HFFc6 (cell line): ENCODE measurements at places on chromosomes 2 and 18. TPM values are rescaled to one million over a fixed set of nuclear protein-coding genes. Genes with fewer than 3 reads are reported as not detected.
A peak's percentile ranks its signal among the peaks of the same experiment; 100 is the strongest.

GRCh38 chr2:241541564-241542277, 16.8 kb upstream of the BOK start:
- no peak overlapping the region for H3K4me3 ChIP-seq
- no peak for DNase-seq
- peaks cover 7% of the 10 kb centered on the region for H3K4me1 ChIP-seq
- no peak overlapping the region for H3K27ac ChIP-seq

- no peak overlapping the region for H3K27ac ChIP-seq
- peak overlapping the region; percentile 38; the same call in 1 of the 2 replicates for H3K4me3 ChIP-seq
- H3K4me1 ChIP-seq: peaks cover 7% of the 10 kb centered on the region
- H3K36me3 ChIP-seq: no peaks in the 10 kb centered on the region
Measured at GRCh38 chr18:3995476-3996102, 459.5 kb downstream of the DLGAP1 start.

CHMP1B gene
- total RNA-seq: 31.0 to 33.7 TPM (median 33.7 TPM) in 3 replicates

DNA sequence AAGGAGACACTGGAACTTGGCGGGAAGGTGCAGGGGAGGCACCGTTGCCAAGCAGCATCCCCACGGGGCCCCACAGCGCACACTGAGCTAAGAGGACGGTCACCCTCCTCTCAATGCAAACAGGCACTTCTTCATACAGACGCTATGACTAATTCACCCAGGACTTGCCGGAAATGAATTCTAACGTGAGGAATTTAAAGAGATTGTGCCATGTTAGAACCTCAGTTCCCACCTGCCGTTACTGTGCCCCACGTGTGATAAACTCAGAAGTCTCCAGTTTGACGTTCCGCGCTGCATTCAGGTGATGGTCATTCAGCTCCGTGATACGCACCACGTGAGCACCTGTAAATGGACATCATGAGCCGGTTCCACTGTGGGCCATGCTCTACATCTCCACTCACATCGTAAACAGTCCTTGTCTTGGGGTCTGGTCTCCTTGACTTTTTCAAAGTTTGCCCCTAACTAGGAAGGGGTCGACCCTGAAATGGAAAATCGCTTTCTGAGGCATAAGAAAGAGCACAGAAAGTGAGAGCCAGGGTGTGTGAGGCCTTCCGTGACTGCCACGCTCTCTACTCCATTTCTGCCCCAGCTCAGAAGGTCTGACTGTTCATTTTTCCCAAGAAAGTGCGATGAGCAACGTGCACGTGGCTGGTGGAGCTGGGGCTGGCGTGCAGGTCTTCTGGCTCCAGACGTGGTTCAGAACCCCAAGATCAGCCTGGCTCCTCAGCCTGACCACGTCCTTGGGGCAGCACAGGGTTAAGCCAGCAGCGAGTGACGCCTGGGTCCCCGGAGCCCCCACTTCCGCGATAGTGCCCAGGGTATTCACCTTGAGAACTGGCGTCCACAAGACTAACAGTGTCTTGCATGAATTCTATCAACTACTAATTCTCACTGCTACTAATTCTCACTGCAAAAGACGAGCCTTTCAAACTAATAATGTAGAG, 35.1 kb downstream of the TMEM18 start:
- H3K36me3 ChIP-seq: no peaks in the 10 kb centered on the region
- H3K4me3 ChIP-seq: no peak overlapping the region
- H3K27ac ChIP-seq: no peak overlapping the region
- H3K4me1 ChIP-seq: no peaks in the 10 kb centered on the region; the same call in 1 of the 2 replicates
- DNase-seq: no peak

CD8B2 gene
- not detected in 3 replicates for total RNA-seq

GRCh38 chr18:10416065-10416464, 38.4 kb upstream of the APCDD1 start:
- 0 out of 2 replicates have a peak, but pooled peaks cover 8% of the 10 kb centered on the region for H3K36me3 ChIP-seq
- H3K27ac ChIP-seq: no peak overlapping the region
- H3K4me1 ChIP-seq: peaks cover 21% of the 10 kb centered on the region
- no peak overlapping the region for H3K4me3 ChIP-seq

DNA sequence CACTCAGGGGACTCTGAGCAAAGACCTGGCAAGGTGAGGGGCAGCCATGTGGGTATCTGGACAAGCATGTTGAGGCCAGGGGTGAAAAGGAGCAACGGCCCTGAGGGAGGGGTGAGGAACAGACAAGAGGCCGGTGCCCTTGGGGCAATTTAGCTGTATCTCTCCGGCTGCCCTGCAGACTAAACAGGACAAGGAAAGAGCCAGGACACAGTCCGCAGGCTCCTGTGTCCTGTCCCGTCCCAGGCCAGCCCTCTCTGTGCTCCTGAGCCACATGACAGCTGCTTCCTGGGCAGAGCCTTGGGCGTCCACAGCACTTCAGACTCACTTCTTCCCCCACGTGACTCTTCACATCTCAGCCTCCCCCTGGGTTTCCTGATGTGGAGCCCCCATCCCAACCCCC, 206.1 kb downstream of the KLHL29 start:
- H3K4me3 ChIP-seq: no peak overlapping the region
- peaks cover 20% of the 10 kb centered on the region for H3K4me1 ChIP-seq
- no peak overlapping the region for H3K27ac ChIP-seq

GRCh38 chr2:24328010-24328409, 32.3 kb downstream of the ITSN2 start:
- no peaks in the 10 kb centered on the region for H3K27me3 ChIP-seq
- no peak for DNase-seq
- no peak overlapping the region for H3K27ac ChIP-seq
- no peaks in the 10 kb centered on the region for H3K36me3 ChIP-seq

GRCh38 chr2:238139196-238140039, 950 bp downstream of the KLHL30 start:
- H3K36me3 ChIP-seq: no peaks in the 10 kb centered on the region
- H3K4me3 ChIP-seq: no peak overlapping the region
- H3K27ac ChIP-seq: no peak overlapping the region
- no peak for DNase-seq

DNA sequence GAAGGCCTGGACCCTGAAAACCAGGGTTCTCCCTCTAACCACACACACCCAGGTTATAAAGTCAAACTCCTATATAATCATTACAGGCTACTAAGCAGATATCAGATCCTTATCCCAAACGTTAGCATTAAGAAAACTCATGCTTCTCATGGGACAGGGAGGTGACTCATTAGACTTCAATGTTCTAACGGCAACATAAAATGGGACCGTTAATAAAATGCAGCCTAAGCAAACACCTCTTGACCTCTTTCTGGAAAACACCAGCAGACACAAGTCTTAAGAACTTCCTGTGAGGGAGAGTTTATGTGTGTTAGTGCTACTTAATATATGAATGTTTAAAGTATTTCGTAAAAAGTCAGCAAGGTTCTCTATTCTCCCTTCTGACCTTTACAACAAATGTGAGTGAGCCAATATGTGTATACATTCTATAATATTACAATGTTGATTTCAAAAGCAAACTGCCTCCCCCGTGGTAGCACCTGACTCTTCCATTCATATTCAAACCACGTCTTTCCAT, 31.7 kb downstream of the LPIN2 start:
- peaks cover 13% of the 10 kb centered on the region for H3K36me3 ChIP-seq
- peak overlapping the region; percentile 94 for H3K27ac ChIP-seq
- DNase-seq: peak; percentile 89

GRCh38 chr2:44100351-44100750, 68.3 kb upstream of the PPM1B start:
- peaks cover 5% of the 10 kb centered on the region for H3K27me3 ChIP-seq
- peak; percentile 92 for DNase-seq
- H3K4me1 ChIP-seq: peaks cover 20% of the 10 kb centered on the region
- peak overlapping the region; percentile 59 for H3K27ac ChIP-seq
- no peaks in the 10 kb centered on the region for H3K36me3 ChIP-seq
- no peak overlapping the region for H3K4me3 ChIP-seq

GRCh38 chr2:24893934-24894333, 26.1 kb downstream of the ADCY3 start:
- H3K27ac ChIP-seq: no peak overlapping the region
- DNase-seq: peak; percentile 43
- peaks cover 17% of the 10 kb centered on the region for H3K4me1 ChIP-seq
- H3K27me3 ChIP-seq: no peaks in the 10 kb centered on the region; the same call in none of the 2 replicates

FHOD3 gene
- 28.9 to 62.5 TPM (median 41.7 TPM) in 3 replicates for total RNA-seq

DNA sequence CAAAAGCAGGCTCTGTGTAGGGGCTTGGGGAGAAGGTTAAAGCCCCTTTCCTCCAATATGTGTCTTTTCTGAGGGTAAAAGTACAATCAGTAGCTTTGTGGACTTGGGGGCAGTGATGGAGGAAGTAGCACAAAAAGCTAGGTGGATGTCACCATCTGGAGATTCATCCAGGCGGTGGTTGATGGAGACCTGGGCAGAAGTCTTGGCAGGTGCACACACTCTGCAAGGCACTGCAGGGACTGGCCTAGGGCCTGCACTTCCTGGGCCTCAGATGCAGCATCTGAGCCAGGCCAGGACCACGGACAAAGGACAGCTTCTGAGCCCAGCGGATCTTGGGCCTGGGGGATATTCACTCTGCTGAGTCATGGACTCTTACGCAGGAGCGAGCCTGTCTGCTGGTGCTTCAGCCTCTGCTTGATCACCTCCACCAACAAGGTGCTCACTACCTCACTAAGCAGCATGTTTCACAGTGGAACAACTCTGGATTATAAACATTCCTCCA, 391.1 kb downstream of the TNS1 start:
- H3K4me1 ChIP-seq: peaks cover 3% of the 10 kb centered on the region
- H3K27me3 ChIP-seq: peaks cover 36% of the 10 kb centered on the region
- no peaks in the 10 kb centered on the region for H3K36me3 ChIP-seq
- DNase-seq: no peak
- no peak overlapping the region for H3K4me3 ChIP-seq

LRP2 gene
- total RNA-seq: not detected in 3 replicates

AQP12A gene
- total RNA-seq: not detected in 3 replicates

- H3K27me3 ChIP-seq: no peaks in the 10 kb centered on the region
- H3K4me3 ChIP-seq: no peak overlapping the region
- DNase-seq: no peak
- peaks cover 40% of the 10 kb centered on the region for H3K36me3 ChIP-seq
- H3K27ac ChIP-seq: no peak overlapping the region
- peaks cover 20% of the 10 kb centered on the region for H3K4me1 ChIP-seq
Measured at GRCh38 chr2:47811668-47812067, 28.7 kb downstream of the MSH6 start.

DNA sequence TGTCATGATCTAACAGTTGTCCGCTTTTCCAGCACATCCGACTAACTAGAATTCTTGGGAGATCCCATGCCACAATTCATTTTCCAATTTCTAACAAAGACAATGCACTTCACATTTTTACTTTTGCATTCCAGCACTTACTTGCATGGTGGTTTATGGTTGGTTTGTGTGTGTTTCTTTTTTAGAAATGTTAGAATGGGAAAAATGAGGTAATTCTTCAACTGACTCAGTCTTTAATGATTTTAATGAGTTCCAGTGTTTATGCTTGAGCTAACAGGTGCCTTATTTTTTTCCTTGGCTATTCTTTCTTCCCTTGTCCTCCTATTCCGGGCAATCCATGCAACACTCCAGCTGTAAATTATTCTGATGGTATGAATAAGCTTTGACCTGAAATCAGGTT, 46.4 kb downstream of the SLC8A1 start:
- peaks cover 27% of the 10 kb centered on the region for H3K36me3 ChIP-seq
- H3K27me3 ChIP-seq: no peaks in the 10 kb centered on the region
- no peak overlapping the region for H3K4me3 ChIP-seq
- DNase-seq: peak; percentile 43

GRCh38 chr2:120857422-120857821, 121.8 kb downstream of the GLI2 start:
- no peak for DNase-seq
- 0 out of 2 replicates have a peak, but pooled peaks cover 4% of the 10 kb centered on the region for H3K36me3 ChIP-seq
- H3K4me3 ChIP-seq: no peak overlapping the region
- H3K27ac ChIP-seq: no peak overlapping the region

GRCh38 chr18:29250843-29251242, 1073.9 kb upstream of the CDH2 start:
- no peaks in the 10 kb centered on the region for H3K36me3 ChIP-seq
- no peak for DNase-seq
- H3K27ac ChIP-seq: no peak overlapping the region
- no peaks in the 10 kb centered on the region for H3K4me1 ChIP-seq
- H3K27me3 ChIP-seq: peaks cover 1% of the 10 kb centered on the region; the same call in 1 of the 2 replicates

METTL8 gene
- total RNA-seq: 17.0 to 26.0 TPM (median 19.9 TPM) in 3 replicates

G6PC2 gene
- not detected in 3 replicates for total RNA-seq

BZW1 gene
- 318 to 443 TPM (median 401 TPM) in 3 replicates for total RNA-seq

DNA sequence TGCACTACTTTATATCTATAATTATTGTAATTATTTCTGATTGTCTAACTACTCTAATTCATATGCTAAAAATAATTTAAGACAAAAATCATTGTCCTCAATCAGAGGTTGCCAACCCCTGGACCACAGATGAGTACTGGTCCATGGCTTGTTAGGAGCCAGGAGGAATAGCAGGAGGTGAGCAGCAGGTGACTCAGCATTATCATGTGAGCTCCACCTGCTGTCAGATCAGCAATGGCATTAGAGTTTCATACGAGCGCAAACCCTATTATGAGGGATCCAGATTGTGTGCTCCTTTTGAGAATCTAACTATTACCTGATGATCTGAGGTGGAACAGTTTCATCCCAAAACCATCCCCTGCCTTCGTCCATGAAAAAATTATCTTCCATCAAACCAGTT, 1434.4 kb downstream of the LRP1B start:
- no peaks in the 10 kb centered on the region for H3K36me3 ChIP-seq
- H3K27me3 ChIP-seq: no peaks in the 10 kb centered on the region
- H3K4me3 ChIP-seq: no peak overlapping the region
- no peak for DNase-seq
- no peaks in the 10 kb centered on the region for H3K4me1 ChIP-seq

GALNT14 gene
- total RNA-seq: 0.19 to 0.82 TPM (median 0.77 TPM) in 3 replicates

DNA sequence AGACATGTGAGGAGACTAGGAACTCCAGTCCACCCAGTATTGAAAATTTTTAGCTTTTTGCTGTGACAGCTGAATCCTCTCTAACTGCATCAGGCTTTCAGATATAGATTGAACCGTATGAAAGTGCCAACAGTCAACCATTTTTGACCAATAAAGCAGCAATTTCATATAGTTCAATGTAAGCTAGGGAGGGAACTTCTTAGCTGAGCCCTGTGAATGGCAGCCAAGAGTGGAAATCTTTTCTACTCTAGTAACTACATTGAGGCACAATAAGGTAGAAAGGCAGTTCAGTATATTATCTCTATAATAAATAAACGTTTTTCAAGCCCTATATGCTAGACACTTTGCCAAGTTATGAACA, 96.3 kb upstream of the TANK start:
- H3K36me3 ChIP-seq: no peaks in the 10 kb centered on the region
- H3K4me1 ChIP-seq: peaks cover 13% of the 10 kb centered on the region
- H3K4me3 ChIP-seq: no peak overlapping the region; the same call in 1 of the 2 replicates
- no peak for DNase-seq
- peaks cover 2% of the 10 kb centered on the region for H3K27me3 ChIP-seq

UGT1A8 gene
- total RNA-seq: not detected in 3 replicates

SERPINB11 gene
- total RNA-seq: not detected in 3 replicates
